ENCODE measurements at places on chromosomes 16 and 17.

DNA sequence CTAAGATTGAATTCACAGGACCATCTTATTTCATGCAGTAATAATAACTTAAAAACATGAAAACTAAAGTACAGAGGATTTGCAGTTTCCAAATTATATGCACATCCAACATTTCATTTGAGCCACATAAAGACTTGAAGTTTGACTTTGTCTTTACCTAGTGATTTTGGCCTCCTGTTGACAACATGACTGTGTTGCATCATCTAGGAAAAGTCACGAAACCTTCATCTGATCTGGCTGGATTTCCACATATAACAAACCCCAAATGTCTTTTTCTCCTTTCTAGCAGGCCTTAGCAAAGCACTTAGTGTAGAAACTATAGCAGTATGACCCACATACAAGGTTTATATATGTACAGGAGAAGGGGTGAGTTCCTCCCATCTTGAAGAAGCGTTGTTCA lies 406.5 kb upstream of the CDH5 start:
- DNase-seq: no peak

DNA sequence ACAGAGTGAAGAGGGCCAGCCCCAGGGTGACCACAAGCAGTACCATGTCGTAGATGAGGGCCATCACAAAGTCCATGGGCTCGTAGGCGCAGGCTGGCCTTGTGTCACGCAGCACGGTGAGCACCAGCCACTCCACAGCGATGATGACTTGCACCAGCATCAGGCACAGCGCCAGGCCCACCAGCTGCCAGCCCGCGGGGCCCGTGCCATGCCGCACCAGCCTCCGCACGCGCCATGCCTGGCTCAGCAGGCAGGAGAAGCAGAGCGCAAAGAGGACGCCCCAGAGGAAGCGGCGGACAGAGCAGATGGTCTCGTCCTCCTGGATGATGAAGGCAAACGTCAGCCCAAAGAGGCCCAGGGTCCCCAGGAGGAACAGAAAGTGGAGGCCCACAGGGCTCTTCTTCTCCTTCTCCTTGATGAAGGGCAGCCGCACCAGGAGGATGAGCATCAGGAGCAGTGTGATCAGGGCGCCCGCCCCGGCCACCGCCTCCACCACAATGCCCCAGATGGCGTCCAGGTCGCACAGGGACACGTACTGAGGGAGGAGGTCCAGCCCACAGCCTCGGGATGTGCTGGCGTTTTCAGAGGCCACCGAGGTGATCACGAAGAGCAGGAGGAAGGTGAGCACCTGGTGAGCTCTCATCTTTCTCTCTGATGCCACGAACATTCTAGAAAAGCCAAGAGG lies 12.3 kb downstream of the GPRC5B start:
- no peak for DNase-seq

DNA sequence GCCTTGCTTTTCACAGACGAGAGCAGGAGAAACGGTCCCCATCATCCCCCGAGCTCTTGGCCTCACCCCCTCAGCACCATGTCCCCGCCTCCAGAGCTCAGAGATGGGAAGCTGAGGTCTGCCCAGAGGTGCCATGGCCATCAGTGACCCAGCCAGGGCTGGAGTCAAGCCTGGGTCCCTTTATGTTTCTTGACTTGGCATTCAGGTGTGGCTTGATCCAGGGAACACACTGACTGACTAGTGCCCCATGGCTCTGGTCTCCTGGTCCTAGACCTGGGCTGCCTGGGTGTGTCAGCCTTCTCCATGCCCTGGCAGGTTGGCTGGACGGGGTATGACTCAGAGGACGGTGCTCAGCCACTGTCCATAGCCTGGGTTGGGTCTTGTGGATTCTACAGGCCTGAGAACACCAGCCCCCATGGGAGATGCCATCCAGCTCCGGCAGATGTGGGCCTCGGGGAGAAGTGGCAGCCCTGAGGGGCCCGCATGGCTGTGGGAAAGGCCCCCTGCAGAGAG lies 54.2 kb downstream of the ZFPM1 start:
- DNase-seq: no peak

- no peak for DNase-seq
Measured at GRCh38 chr16:57536306-57537193, at the start of gene CCDC102A. TSS of gene CCDC102A (minus strand) at chr16:57536571. CDS start at chr16:57529177, 7,394 bp downstream.

DNA sequence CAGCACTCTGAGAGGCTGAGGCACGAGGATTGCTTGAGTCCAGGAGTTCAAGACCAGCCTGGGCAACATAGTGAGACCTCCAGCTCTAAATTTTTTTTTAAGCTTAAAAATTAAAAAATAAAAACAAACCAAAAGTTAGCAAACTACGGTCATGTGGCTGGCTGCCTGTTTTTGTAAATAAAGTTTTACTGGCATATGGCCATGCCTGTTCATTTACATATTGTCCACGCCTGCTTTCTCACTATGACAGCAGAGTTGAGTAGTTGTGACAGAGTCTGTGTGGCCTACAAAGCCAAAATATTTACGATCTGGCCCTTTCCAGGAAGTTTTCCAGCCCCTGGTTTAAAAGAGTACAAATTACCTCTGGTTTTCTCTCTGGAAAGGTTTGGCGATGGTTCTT lies 3.3 kb downstream of the SLX4 start:
- DNase-seq: no peak

DNA sequence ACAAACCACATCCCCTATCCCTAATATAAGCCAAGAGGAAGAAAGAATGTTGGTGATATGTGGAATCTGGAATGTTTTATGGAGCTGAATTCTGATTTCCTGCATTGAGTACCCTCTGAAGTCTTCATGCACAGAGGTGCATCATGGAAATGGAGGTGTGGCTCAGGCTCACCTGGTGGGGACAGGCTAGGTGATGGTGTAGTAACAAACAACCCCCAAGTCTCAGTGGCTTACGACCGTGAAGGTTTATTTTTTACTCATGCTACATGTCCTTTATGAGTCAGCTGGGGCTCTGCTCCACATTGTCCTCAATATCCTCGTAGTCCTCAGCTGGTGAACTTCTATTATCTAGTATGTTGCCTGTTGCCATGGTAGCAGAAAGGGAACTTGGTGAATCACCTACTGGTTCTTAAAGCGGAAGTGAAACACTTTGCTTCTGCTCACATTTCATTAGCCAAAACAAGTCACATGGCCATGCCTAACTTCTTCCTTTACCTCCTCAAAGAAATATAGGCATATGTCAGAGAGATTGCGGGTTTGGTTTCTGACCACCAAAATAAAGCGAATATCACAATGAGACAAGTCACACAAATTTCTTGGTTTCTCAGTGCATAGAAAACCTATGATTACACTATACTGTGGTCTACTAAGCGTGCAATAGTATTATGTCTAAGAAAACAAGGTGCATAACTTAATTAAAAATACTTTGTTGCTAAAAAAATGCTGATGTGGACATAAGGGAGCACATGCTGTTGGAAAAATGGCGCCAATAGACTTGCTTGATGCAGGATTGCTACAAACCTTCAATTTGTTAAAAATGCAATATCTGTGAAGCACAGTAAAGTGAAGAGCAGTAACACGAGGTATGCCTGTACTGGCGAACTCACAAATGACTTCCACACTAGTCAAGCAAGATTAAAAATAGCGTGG lies at the start of gene PMFBP1:
Gene PMFBP1 (minus strand): TSS at position 51 of the 930 bp plus-strand sequence. CDS start 947 bp downstream, outside the sequence.
- DNase-seq: no peak

DNA sequence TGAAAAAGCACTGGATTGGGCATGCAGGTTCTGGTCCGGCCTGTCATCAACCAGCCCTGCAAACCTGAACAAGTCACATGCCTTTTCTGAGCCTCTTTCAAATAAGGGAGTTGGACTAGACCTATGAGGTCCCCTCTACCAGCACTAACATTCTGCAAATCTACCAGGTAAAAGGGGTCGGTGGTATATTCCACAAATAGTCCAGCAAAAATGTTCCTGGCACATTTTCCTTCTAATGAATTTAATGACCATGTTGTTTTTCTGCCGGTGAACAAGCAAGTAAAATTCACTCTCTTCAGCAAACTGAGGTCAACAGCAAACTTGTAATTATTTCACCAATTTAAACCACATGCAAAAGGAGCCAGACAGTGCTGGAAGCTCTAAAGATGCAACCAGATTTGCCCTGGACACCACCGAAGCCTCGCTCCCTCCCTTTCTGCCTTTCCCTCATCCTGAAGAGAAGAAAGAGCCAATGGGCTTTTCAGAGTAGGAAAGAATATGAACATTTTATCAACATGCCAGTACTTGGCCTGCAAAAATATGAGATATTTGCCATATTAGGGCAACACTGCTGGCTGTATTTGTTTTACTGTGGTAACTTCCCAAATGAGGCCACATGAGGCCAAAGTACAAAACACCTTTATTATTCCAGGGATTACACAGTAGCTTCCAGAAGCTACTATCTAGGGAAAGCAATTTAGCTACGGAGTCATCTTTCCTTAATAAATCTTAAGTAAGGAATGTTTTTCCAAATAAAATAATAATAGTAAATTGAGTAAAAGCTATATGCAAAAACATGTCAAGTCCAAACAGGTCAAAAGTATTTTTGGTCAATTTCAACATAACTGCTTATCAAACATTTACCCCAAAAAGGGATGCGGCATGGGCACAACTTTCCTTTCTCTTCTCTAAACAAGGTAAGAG lies 45.0 kb downstream of the USP31 start:
- DNase-seq: no peak

DNA sequence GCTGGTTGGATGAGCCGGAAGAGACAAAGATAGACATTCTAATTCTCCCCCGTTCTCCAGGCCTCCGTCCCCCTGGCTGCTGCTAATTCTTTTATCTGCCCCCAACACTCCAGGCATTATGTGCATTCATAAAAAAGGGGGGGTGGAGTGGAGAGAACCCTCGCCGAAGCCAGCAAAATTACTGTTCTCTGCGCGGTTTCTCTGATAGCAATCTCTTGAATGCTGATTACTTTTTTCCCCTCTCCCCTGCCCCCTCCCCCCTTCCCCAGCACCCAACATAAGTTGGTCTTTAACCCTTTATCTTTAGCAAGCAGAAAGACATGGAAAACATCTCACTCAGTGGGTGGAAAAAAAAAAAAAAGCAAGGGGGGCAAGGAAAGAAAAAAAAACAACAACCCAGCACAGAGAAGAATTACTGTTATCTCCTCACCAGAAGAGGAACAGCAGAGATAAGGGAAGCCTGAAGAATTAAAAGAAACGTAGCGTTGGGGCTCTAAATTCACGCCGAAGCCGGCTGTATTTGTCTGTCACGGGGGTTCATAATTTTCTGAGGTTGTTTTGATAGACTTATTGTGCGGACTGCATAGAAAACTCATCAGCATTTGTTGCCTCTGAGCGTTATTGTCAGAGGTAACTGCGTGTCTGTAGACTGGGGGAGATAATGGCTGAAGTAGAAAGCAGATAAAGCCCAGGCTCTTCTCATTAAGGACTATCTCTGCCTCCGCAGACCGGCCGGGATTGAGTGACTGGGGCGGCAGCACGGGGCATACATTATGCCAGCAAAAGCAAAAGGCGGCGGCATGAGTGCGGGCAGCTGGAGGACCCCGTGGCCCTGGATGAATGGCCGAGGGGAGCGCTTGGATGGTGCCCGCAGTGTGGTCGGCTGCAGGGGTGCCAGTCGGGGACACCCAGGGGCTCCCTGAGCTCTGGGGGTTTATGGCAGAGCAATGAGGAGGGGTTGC lies 126.9 kb downstream of the MRM1 start:
- DNase-seq: no peak

GRCh38 chr16:1862394-1862793 lies 9.6 kb downstream of the MEIOB start:
- DNase-seq: no peak

DNA sequence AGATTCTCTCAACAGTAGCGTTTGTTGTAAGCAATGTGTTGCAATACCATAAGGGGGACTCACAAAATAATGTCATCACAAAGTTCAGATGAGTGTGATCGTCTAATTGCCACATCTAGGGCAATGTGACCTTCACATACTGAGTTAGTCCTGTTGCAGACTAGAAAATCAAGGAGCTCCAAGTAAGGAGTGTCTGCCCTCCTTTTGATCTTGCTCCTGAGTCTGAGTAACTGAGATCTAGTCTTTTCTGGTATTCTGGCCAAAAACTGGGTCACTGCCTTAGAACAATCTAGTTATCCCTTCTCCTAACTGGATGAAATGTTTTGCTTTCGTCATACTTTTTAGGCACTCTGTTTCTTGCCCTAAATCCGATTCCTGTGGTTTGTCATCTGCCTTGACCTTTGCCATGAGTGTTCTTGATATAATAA lies 712.1 kb downstream of the CDH11 start:
- no peak for DNase-seq

DNA sequence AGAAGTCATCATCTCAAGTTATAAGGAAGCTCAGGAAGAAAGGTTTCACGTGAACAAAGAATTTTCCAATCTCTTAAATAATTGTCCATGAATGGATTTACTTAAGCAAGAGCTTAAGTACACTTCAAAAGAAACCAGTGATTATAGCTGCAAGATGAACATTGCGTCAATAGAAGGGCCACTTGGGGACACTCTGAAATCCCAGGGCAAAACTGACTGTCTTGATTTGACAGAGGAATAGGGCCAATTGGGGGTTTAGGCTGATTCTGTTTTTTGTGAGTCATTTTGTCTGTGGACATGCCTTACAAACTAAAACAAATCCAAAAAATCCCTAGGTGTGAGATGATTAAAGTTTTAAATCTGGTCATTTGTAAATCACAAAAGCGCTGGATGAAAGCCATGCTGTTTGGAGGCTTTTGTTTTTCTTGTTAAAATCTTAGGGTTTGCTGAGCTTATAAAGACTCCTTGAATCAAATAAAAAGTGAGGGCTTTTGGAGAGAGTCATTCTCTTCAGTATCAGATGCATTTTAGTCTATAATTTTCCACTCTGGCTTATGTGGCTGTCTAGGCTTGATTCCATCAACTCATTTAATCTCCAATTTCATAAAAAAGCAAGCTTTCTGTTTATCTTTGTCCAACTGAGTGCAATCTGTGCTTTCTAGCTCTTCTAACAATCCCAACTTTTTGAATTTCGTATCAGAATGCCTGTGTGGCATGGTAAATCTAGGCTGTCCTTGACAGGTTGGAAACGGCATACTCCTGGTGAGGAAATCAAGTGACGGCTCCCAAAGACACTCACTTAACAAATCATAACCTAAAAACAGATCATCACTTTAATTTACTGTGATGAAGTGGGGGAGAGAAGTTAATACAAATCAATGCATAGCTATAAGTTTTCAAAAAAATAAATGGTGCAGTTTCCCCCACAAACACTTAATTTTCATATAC lies 98.2 kb upstream of the SOX9 start:
- no peak for DNase-seq

- DNase-seq: no peak
Measured at GRCh38 chr17:17562146-17562511, 29.4 kb downstream of the PEMT start.

DNA sequence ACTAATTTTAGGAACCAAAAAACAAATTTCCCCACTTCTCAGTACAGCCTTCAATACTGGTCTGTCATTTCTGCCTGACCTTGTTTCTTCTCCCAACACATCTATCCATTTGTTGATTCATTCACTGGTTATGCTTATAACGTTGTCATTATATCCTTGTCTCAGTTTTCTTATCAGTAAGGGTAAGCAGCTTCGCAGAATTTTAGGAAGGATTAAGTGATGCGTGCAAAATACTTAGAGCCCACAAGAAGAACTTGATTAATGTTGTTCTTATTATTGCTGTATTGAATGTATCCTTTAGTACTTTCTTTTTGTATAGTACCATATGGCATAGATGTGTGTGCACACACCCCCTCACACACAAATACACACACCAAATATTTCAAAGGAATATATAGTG lies 403.5 kb upstream of the HSBP1 start:
- no peak for DNase-seq

- DNase-seq: no peak
Measured at GRCh38 chr16:11638140-11638539, 30.1 kb upstream of the SNN start.
